Femur (tissue), 1 donor: ENCODE measurements at places on chromosomes 12 and 14.

- DNase-seq, result no peak
Measured at GRCh38 chr14:61524211-61524806, 171.0 kb upstream of the HIF1A start.

DNA sequence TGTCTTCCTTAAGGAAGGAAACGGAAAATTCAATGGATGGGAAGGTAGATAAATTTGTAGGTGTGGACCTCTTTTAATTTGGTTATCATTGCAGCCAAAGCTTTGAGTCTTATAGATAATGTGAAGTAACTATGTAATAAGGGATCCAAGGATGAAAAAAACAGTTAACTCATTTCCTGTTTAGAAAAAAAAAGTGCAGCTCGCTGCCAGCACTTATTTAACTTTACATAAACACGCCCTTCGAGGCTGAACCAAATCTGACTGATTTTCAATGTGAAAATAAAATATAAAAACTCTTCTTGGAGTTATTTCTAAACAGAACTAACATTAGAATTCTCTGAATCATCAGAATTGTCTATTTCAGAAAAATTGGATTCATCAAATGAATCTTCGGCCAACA lies 7.0 kb downstream of the NUBPL start:
- DNase-seq, result no peak

DNA sequence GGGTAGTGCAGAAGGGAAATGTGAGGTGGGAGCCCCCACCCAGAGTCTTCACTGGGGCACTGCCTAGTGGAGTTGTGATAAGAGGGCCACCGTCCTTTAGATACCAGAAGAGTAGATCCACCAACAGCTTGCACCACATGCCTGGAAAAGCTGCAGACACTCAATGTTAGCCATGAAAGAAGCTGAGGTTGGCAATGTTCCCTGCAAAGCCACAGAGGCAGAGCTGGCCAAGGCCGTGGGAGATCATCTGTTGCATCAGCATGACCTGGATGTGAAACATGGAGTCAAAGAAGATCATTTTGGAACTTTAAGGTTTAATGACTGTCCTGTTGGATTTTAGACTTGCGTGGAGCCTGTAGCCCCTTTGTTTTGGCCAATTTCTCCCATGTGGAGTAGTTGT lies 468.4 kb upstream of the FOXG1 start:
- DNase-seq, result no peak

GRCh38 chr12:112638420-112638819 lies 153.1 kb upstream of the RPH3A start:
- DNase-seq, result no peak

DNA sequence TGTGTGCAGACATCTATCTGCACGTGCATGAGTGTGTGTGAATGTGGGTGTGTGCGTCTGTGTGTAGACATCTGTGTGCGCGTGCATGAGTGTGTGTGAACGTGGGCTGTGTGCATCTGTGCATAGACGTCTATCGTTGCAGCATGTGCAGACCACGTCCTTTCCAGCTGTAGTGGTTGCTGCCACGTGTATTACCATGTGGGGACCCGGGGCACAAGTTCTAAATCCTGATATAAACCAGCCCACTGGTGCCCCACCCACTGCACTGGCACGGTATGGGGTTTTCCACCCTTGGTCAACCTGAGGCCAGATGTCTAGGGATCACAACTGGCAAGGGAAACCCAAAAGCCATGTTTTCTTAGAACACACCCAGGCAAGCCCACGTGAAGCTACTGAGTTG lies 197.0 kb downstream of the ANO2 start:
- no peak for DNase-seq

DNA sequence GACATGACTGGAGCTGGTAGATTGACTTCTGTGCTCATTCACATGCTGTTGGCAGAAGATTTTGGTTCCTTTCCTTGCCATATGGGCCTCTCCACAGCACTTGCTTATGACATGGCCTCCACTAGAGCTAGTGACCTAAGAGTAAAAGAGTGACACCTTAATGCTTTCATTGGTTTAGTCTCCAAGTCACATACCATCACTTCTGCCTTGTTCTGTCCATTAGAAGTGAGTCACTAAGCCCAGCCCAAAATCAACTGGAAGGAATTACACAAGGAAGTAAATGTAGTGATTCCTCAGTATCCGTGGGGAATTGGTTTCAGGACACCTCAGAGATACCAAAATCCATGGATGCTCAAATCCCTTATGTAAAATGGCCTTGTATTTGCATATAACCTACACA lies 81.3 kb downstream of the PPHLN1 start:
- DNase-seq, result no peak

GRCh38 chr12:124930586-124930985 lies 16.1 kb upstream of the UBC start:
- DNase-seq, result no peak

GRCh38 chr14:68843471-68844209 lies 50.8 kb upstream of the ZFP36L1 start:
- peak; percentile 91 for DNase-seq

DNA sequence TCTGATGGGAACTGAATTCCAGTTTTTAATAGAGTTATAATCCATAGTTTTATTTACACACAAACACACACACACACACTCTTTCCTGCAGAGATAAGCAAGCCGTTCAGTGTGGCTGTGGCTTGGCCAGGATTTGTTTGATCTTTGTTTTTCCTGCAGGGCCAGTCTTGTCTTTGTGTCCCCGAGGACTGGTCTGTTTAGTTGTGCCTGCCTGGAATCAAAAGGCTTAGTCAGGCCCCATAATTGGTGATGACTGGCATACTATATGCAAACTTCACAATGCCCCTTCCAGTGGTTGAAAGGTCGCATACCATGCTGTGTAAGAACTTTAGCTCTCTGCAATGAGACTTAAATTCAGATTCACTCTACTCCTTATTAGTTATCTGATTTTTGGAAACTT lies 26.0 kb downstream of the WBP11 start:
- no peak for DNase-seq

GRCh38 chr12:122265476-122265875 lies 818 bp downstream of the VPS33A start:
- no peak for DNase-seq

- no peak for DNase-seq
Measured at GRCh38 chr14:101369194-101369915, 191.9 kb upstream of the DIO3 start.

GRCh38 chr14:33449268-33449667 lies 501.6 kb downstream of the EGLN3 start:
- DNase-seq, result no peak

GRCh38 chr12:124428136-124428791 lies 133.4 kb downstream of the RFLNA start:
- DNase-seq, result peak; percentile 68

GRCh38 chr12:90323217-90323616 lies 614.6 kb upstream of the ATP2B1 start:
- no peak for DNase-seq

GRCh38 chr12:130484221-130484620 lies 146.5 kb downstream of the PIWIL1 start:
- DNase-seq, result no peak

DNA sequence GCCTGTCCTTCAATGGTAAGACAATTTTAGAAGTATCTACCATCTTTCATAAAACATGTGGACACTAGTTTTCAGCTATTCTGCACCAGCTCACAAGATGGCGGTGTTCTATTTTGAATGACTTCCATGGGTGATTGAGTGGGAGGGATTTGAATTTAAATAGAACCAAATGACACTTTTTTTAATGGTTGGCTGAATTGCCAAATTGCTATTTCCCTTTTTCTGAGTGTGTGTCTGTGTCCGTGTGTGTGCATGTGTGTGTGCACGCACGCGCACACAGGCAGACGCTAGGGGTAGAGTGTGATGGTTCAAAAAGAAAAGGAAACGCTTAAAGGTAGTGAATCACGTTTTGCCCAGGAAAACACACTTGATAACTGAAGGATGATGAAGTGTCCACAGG lies 362.6 kb downstream of the DAD1 start:
- no peak for DNase-seq

DNA sequence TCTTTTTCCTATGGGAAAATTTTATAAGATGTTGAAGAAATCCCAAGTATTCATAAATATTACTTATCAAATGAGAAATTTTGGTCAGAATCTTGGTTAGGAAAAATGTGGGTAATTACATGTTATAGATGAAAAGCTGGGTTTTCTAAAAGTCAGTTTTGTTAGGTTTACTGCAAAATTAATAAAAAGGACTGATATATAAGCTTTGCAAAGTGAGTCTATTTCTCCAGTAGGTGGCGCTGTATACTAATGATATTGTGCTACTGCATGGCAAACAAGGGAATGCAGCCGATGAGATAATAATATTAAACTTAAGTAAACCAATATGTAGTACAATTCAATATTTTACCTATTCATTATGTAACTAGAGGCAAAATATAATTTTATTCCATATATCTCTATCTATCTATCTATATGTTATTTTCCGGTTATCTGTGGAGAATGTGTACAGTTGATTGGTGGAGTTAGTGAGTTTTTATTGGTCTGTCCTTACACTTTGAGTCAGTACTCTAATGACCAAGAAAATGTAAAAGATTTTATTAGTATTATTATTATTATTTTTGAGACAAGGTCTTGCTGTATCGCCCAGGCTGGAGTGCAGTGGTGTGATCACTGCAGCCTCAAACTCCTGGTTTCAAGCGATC lies 32.9 kb downstream of the MIPOL1 start:
- DNase-seq, result no peak

GRCh38 chr14:70776197-70776596 lies 33.1 kb downstream of the MAP3K9 start:
- DNase-seq, result no peak

GRCh38 chr12:102964872-102965271 lies 7.4 kb downstream of the ASCL1 start:
- DNase-seq, result no peak

- DNase-seq, result no peak
Measured at GRCh38 chr14:51871846-51872245, 11.4 kb downstream of the GNG2 start.

- DNase-seq, result no peak
Measured at GRCh38 chr12:44749566-44749965, 126.5 kb downstream of the NELL2 start.

DNA sequence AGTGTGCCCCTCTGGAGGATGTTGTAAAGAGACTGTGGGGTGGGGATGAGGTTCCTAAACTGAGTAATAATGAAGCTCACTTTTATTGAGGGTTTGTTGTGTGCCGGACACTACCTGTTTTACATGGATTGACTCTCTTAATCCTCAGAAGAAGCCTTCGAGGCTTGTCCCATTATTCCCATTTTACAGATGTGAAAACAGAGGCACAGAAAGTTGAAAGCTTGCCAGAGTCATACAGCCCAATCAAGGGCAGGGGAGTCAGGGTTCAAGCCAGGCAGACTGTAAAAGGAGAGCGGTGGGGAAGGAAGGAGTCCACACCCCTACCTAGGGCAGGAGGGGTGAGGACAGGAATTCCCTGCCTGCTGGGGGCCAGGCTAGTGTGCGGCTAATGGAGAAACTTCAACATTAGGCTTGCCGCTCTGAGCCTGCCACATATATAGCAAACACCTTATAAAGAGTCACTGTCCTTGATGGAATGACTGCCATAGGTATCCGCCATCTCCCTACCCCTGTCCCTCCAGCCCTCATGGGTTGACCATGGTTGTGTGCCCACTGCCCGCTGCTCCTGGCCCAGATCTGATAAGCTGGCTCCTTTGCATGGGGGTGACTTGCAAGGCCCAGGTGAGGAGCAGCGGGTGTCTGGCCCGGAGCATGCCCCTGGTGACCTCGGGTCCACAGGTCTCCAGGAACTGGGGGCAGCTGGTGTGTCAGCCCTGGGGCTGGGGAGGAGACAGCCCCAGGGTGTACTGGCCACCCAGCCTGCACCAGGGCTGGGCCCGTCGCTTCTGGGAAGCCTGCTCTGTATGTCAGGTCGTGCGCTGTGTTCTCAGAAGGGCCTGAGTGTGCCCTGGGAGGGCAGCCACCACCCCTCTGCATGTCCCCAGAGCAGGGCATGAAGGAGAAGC lies 12.2 kb downstream of the ORAI1 start:
- DNase-seq, result no peak

DNA sequence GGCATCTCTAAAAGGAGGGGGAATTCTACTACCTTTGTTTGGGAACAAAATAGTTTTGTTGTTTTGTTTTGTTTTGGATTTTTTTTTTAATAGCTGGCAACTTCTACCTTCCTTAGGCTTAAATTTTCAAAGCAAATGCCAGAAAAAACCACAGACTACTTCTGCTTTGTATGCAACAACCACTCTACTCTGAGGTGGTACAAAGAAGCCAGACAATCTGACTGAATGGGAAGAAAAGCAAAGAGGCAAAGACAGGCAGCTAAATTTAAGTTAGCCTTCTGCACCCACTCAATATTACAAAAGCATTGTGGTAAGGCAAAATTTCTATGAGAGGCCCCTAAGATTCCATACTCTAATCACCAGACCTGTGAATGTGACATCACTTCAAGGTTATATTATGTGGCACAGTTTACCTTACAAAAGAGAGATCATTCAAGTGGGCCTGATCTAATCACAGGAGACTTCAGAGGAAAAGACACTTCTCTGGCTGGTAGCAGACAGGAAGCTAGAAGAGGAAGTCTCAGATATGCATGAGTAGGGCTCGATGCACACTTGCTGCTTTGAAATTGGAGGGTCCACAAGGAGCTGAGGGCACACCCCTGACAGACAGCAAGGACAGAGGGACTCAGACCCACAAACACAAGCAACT lies 566.6 kb downstream of the RPS29 start:
- DNase-seq, result no peak

- no peak for DNase-seq
Measured at GRCh38 chr14:69246331-69246730, 13.6 kb upstream of the GALNT16 start.

GRCh38 chr14:68794130-68794850 lies 1.4 kb upstream of the ZFP36L1 start:
- peak; percentile 92 for DNase-seq

DNA sequence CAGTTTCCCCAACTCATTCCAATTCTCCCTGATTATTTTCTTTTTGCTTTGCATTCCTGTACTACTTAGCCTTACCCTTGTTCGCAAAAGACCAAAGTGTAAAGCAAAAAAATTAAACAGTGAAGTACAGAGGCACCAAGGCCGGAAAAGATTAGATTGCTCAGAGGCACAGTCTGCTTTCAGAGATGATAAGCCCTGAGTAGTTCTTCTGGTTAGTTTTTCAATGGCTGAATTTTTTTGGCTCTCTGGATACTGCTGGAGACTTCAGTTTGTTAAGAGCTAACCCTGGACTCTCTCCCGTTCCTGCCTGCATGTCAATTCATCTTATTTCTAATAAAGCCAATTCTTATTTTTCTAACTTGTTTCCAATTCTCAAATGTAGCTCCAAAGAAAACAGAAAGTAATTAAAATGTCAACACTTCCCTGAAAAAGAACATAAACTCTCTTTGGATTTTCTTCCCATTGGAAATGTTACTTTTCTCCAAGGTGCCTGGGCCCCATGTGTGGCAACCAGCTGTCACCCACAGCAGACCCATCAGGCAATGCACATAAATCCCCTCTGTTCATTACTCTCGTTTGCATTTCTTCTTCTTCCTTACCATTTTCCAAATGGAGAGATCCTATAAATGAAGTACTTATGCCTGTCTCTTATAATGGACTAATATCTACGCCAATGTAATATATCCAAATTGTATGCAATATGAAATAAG lies 142.8 kb downstream of the BTG1 start:
- DNase-seq, result no peak

- no peak for DNase-seq
Measured at GRCh38 chr12:117816-118345, 51.3 kb downstream of the IQSEC3 start.
